Left renal pelvis (tissue), 4 donors: ENCODE measurements at places on chromosomes 3 and 15. TPM values are rescaled to one million over a fixed set of nuclear protein-coding genes. Genes with fewer than 3 reads are reported as not detected.

- DNase-seq, result no peak
Measured at GRCh38 chr3:66378256-66378655, 122.6 kb downstream of the LRIG1 start.

Gene DPPA2
- 0.19 TPM for polyA plus RNA-seq

Gene CCR2
- 1.8 TPM for polyA plus RNA-seq

GRCh38 chr3:30793740-30794139, 100.7 kb downstream of the GADL1 start:
- DNase-seq, result no peak

- no peak for DNase-seq
Measured at GRCh38 chr15:60507596-60508424, 28.9 kb upstream of the ICE2 start.

DNA sequence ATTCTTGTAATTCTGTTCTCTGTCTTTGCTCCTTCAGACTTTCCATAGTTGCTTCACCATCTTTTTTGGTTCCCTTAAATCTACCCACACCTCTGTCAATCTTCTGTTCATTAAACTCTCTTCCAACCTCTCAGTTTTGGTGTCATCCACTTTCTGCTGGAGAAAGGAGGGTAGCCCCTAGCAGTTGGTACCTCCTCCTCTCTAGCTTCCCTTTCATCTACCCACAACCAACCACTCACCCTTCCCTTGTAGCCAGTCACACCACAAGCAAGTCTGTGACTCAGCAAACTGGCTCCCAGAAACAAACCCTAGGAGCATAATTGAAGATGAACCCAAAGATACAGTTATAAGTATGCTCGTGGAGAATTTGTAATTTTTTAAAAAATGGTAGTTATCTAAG, 318.6 kb downstream of the FHIT start:
- no peak for DNase-seq

DNA sequence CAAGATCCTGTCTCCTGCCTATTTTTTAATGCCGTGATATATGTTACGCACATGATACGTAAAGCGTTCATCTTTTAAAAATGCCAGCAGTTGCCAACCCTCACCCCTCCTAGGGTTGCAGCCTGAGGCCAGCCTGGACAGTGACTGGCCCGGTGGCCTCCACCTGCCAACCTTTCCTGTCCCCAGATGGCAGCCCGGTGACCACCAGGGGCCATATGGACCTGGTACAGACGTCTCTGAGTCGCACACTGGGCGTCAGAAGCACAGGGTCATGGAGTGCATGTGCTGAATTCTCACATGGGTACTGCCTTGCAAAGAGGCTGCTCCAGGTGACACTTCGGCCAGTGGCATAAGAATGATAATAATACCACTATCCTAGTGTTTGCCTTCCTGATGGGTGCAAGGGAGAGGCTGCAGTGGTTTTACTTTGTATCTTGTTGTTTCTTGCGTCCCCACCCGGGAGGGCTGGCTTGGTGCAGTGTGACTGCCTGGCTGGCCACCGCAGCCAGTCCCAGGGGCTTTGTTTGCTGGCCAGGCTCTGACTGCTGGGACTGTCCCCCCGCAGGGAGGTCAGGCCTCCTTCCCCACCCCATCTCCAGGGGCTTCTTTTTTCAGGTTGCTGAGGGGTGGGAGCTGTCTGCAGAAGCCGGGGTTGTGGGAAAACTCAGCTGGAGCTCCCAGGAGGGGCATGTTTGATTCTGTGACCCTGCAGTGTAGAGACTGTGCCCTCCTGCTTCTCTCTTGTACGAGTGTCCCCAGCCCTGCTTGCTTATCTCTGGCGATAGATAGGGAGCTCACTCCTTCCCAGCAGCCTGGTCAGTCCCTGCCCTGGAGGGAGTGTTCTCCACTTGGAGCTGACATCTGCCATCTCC, 16.9 kb downstream of the FBLN2 start:
- DNase-seq, result no peak
